Stimulated activated CD4-positive, alpha-beta T cell treated with anti-CD3 and anti-CD28 coated beads, TNF-alpha, amount 100 ng/mL, for 1 hour (primary cell): ENCODE measurements at places on chromosomes 11 and 22.

GRCh38 chr11:45473341-45473895 lies 187.3 kb upstream of the SYT13 start:
- no peak for DNase-seq

DNA sequence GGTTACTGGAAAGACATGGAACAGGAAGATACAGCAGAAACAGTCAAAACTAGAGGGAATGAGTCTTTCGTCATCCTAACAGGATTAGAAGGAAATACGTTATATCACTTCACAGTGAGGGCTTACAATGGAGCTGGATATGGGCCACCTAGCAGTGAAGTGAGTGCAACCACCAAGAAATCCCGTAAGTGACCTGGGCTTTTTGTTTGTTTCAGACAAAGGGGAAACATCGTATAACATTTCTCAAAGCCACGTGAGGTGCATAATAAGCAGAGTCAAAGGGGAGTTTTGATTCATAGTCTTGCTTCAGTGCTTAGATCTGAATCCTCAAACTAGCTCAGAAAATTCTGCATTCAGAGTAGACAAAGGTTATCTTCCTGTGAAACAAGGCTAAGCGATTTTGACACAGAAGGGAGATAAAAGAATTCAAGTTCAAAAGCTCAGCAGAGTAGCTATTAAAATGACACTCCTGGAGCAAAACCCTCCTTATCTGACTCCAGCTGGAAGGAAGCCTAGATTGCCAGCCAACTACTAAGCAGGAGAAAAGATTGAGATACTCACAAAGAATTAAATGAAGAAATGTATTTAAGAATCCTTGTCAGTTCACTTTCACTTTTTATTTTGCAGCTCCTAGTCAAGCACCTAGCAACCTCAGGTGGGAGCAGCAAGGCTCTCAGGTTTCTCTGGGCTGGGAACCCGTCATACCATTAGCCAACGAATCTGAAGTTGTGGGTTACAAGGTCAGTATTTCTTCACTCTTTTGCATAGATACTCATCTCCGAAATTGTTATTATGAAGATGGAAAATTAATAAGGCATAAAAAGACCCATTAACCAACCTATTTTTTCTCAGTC lies 346.4 kb upstream of the ARHGAP42 start:
- no peak for DNase-seq

DNA sequence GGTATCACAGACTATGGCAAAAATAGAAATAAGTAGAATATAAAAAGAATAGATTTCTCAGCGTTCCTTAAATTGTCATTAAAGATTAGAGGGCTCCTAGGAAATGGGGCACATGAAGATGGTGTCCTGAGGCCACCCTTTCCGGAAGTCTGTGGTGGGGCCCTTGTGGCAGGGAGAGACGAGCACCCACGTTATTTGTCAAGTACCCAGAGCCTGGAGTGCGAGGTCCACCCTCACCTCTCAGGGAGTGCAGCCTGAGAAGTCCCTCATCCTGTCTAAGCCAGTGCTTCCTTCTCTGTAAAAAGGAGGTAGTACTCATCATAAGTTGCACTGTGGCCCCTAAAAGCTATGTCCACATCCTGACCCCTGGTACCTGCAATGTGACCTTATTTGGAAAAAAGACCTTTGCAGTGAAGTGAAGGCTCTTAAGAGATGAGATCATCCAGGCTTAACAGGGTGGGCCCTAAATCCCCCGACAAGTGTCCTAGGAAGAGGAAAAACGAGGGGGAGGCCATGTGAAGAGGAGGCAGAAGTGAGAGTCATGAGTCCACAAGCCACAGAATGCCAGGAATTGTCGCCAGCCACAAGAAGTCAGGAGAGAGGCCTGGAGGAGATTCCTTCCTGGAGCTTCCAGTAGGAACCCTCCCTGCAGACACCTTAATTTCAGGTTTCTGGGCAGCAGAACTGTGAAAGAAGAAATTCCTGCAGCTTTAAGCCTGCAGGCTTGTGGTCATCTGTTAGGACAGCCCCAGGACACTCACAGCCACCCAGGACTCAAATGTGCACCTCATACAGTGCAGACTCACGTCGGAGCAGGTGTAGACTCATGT lies 76.8 kb upstream of the CCND1 start:
- DNase-seq: no peak

GRCh38 chr11:74720596-74721478 lies 10.4 kb downstream of the CHRDL2 start:
- no peak for DNase-seq

- DNase-seq: no peak
Observed at GRCh38 chr11:117449111-117449693, 121.5 kb downstream of the CEP164 start.
